ENCODE measurements at places on chromosomes 2 and 18. TPM values are rescaled to one million over a fixed set of nuclear protein-coding genes. Genes with fewer than 3 reads are reported as not detected.

NEU2 gene
- not detected for total RNA-seq

MSGN1 gene
- total RNA-seq: not detected

MYO3B gene
- 4.7 TPM for total RNA-seq

FOXI3 gene
- total RNA-seq: not detected

ABCB11 gene
- 0.33 TPM for total RNA-seq

ANKZF1 gene
- total RNA-seq: 95.3 TPM

ITPRIPL1 gene
- total RNA-seq: 1.8 TPM

CXCR1 gene
- total RNA-seq: not detected

ASXL3 gene
- 1.3 TPM for total RNA-seq

SIGLEC15 gene
- 0.26 TPM for total RNA-seq

KATNAL2 gene
- total RNA-seq: 12.2 TPM

GALR1 gene
- total RNA-seq: not detected

SERPINB2 gene
- total RNA-seq: not detected

TEKT4 gene
- total RNA-seq: not detected

ZBTB7C gene
- 2.3 TPM for total RNA-seq

ZNF804A gene
- not detected for total RNA-seq

EPB41L3 gene
- 25.1 TPM for total RNA-seq

MYL12A gene
- 174 TPM for total RNA-seq

- DNase-seq: no peak
Observed at GRCh38 chr18:76314015-76314414, 181.0 kb downstream of the ZNF516 start.

DNA sequence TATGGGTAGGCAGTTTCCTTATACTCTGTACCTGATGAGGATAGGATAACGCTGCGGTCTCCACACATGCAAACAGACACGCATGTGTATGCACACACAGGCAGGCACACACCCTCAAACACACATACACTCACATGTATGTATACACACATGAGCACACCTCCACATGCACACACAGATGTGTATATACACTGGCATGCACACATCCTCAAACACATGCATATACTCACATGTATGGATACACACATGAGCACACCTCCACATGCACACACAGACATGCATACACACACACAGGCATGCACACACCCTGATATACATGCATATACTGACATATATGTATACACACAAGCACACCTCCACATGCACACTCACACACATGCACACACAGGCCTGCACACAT is 267.8 kb upstream of the HDAC4 start:
- no peak for DNase-seq

DNA sequence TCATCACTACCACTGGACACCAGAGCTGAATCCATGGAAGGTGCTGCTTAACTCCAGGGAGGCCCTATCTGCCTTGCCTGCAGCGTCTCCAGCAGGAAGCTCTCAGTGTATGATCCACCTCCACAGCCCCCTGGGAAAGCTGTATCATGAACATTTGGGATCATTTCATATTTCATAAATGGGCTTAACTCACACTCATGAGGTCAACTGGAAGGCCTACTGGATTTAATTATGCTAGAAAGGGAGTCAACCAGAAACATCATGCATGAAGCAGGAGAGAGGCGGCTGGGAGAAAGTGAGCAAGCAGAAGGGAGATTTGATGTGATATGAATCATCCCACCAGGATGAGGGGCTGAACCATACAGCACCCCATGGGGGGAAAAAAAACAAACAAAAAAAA is 537.7 kb downstream of the TNS1 start:
- DNase-seq: no peak

- DNase-seq: no peak
Observed at GRCh38 chr18:68665628-68666027, 49.3 kb downstream of the TMX3 start.

GRCh38 chr2:195498176-195498575 is 158.8 kb upstream of the SLC39A10 start:
- peak; percentile 19 for DNase-seq

- DNase-seq: no peak
Observed at GRCh38 chr2:158060835-158061435, 40.7 kb upstream of the UPP2 start.

DNA sequence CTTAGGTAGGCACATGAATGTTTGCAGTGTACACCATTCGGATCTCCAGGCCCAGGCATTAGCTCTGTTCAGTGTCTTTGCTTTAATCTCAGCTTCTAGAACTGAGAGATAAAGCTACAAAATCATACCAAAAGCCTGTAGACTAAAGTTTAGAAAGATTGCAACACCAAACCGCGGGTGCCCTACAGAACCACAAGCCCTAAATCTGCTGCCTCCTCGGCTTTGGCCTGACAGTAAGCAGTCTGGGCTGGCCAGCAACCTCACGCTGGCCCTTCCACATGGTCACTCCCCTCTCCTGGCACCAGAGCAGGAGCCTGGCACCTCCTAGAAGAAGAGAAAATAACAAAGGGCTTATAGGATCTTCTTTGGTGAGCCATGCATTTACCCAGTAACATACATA is 8.9 kb upstream of the OSR1 start:
- no peak for DNase-seq

DNA sequence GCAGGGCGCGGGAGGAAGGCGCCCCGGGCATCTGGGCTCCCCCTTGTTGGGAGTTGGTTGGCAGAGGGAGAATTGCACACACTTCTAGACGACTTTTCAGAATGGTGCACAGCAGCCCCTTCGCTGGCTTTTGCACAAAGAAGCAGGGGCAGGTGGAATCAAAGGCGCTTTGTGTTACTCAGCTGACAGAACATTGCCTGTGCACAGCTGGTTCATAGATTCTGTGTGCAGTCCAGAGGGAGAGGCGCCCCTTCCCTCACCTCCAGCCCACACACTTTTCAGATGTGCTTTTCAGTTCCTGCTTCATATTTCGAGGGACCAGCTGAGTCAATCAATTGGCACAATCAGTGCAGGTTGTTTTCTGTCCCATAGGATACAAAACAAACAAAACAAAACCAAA is 348.4 kb upstream of the RAB12 start:
- DNase-seq: no peak

GRCh38 chr18:36143391-36143790 is 13.7 kb downstream of the ELP2 start:
- DNase-seq: no peak

- DNase-seq: no peak
Observed at GRCh38 chr2:236862961-236863728, 222.5 kb upstream of the COPS8 start.

DNA sequence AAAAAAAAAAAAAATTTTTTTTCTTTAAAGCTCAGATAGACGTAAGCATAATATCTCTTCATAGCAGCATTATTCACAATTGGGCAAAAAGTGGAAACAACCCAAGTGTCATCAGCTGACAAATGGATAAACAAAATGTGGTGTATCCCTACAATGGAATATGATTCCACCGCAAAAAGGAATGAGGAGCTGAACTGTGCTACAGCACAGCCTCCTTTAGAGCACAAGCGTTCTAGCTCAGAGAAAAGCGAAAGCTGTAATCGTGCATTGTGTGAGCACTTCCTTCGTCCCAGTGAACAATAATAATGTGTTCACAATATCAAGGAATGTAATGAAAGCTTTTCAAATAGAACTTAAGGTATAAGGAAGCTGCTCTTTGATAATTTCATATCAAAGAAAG is 11.7 kb upstream of the CHMP1B start:
- no peak for DNase-seq

- peak; percentile 79 for DNase-seq
Observed at GRCh38 chr2:238287737-238288649, at the start of gene PER2. TSS of gene PER2 (minus strand) at chr2:238288610. CDS start at chr2:238277936, 10,674 bp downstream.

- no peak for DNase-seq
Observed at GRCh38 chr2:162013514-162014475, 60.2 kb downstream of the DPP4 start.

GRCh38 chr2:27400348-27401135 is 8.8 kb downstream of the PPM1G start:
- DNase-seq: no peak

- DNase-seq: no peak
Observed at GRCh38 chr2:80105015-80105640, 199.4 kb downstream of the LRRTM1 start.

DNA sequence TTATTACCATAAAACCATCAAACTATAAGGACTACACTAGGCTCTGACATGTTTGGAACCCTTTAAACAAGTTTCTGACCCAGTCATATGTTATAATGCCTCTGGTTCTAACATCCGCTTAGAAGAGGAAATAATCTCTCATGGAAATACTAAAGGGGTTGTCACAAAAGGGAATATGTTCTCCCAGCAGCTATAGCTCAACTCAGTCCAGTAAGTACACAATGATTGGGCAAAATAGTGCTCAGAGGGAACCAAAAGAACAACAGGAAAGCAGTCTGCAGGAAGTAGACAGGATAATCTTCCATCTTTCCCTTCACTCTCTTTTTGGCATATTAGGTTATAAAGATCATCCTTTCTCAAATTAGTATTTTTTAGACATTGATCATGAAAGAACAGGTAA is 4.3 kb downstream of the SRBD1 start:
- no peak for DNase-seq

DNA sequence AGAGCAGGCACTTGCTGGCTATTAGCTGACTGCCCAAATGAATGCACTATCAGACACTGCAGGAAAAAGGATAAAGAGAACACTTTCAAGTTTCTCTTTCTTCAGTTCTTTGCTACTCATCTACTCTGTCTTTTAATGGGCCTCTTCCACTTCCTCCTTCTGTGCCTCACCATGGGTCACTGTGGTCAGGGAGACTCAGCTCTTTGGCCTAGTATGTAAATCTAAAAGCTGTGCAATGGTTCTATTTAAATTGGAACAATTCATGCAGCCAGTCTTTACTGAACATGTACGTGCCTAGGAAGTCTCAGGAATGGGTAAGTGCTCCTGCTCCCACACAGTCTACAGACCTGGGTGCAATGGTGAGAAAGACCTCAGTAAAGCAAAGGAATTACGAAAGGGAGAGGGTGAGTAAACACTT is 79.1 kb upstream of the DNMT3A start:
- peak; percentile 8 for DNase-seq

- no peak for DNase-seq
Observed at GRCh38 chr18:79315596-79315995, 80.1 kb upstream of the NFATC1 start.

DNA sequence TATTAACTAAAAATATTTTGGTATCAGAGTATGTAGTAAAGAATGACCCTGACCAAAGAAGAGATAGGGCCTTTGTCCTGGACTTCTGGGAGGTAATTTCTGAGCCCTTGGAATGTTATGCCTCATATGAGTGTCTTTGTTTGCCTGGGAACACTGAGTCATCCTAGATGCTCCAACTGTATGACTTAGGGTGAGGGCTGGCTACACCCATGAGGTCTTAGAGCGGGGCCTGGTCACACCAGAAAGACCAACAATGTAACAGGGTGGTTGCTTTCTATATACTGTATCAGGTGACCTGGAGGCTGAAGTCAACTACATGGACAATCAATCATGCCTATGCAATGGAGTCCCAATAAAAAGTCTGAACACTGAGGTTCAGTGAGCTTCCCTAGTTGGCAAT is 253.1 kb downstream of the MBD2 start:
- DNase-seq: no peak

- DNase-seq: no peak
Observed at GRCh38 chr2:69693059-69693774, 48.7 kb upstream of the ANXA4 start.

DNA sequence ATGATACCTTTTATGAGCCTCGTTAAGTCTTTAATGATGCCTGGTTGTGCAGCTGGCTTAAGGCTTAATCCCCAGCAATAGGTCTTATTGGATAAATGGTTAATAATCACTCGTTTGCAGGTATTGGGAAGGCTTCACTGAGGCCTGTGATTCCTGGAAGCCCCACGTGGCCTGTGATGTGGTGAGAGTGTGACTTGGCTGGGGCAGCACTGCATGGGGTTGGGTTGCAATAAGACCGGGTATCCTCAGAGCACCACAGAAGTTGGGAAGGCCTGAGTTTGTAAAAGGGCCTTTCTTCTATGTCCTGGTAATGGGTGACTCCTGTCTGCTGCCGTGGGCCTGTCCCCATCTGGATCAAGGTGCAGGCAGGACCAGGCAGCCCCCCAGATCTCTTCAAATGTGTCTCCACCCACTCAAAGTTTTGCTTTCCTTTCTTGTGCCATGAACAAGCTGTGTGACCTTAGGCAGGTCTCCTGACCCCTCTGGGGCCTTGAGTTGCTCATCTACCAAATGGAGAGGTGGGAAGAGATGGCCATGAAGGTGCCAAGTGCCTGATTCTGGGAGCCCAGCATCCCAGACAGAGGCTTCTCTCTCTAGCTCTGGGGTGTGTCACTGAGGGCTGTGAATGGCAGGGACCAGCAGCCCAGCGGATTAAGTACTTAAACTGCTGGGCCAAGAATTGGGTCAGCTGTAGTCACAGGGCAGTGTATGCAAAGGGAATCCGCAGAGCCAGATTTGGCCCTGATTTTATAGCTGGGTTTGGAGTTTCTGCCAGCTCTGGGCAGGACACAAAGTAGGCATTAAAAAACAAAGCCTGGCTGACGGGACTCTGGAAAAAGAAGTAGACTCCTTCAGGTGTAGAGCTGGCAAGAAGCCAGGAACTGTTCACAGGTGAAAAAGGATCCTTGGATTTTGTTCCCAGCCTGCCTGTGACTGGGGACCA is 24.4 kb downstream of the LBH start:
- peak; percentile 82 for DNase-seq

DNA sequence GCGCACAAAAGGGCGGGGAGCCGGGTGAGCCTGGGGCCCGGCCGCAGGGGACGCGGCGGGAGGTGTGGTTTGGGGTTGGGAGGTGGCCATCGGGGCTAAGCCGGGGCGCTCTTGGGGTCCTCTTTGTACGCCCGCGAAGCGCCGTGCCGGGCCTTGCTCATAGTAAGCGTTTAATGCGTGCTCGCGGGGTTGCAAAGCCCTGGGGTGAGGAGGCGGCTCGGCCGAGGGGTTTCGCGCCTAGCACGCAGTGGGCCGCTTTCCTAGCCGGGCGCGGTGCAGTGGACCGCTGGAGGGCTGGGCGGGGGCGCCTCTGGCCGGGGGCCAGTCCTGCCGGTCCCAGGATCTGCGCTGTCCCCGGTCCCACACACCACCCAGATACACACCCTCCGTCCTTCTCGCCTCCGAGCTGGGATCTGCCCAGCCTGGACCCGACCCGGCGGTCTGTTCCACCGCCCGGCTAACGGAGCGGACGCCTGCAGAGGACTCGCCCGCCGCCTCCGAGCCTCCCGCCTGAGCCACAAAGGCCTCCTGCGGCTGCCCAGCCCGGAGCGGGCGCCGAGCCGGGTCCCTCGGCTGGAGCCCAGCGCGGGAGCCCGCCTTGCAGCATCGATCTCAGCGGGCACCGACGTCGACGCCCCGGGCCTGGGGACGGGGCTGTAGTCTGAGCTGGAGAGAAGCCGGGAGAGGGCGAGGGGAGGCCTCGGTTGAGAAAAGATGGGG is 564 bp downstream of the DPYSL5 start:
- DNase-seq: peak; percentile 24

- no peak for DNase-seq
Observed at GRCh38 chr2:109382226-109382895, 231.4 kb downstream of the SEPTIN10 start.

Measured in body of pancreas (tissue), 4 donors.